NCI-H2107 (cell line): ENCODE measurements at places on chromosomes 3 and 15.

DNA sequence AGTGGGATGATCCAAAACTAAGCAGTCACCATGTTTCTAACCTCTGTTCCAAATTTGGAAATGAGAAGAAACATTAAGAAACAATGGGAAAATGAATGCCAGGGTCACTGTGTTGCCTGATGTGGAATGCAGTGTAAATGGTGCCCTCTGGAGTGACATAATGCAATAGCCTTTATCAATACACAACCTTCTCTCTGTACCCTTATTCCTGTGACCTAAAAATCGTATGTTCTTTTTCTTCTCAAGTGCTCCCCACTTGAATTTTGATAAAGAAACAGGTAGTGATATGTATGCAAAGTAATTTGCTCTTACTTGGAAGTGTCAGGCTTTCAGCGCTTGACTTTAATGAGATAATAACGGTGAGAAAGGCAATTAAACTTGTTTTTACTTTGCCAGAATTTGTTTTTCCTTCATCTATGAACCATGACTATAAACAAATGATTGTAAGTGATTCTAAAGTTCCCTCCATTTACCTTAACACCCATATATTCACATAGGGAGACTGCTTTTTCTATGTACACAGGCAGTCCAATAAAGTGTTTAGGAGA, 145.8 kb upstream of the THRB start:
- no peak for DNase-seq

DNA sequence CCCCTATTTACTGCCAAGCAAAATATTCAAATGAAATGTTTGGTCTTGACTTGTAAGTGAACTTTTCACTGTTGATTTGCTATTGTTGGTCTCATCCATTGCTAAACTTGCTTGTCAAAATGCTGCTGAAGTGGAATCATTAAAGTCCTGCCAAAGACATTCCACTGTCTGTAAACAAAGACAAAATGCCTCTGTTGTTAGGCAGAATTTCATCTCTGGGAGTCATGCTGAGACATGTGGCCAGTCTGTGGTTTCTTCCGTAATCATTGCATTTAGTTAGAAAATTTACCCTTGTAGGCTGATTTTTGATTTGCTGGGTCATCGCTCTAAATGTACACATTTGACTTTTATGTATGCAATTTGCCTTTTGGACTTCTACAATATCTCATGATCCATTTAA, 577.7 kb downstream of the MECOM start:
- no peak for DNase-seq

DNA sequence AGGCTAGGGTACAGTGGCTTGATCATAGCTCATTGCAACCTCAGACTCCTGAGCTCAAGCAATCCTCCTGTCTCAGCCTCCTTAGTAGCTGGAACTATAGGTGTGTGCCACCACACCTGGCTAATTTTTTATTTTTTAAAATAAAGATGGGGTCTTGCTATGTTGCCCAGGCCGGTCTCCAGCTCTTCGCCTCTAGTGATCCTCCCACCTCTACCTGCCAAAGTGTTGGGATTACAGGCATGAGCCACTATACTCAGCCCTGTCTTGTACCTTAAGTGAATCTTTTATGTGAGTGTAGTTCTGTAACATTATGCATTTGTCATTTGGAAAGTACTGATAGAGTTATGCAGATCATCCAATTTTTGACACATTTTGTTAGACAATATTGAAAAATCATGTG, 66.9 kb upstream of the C15orf39 start:
- DNase-seq = no peak

DNA sequence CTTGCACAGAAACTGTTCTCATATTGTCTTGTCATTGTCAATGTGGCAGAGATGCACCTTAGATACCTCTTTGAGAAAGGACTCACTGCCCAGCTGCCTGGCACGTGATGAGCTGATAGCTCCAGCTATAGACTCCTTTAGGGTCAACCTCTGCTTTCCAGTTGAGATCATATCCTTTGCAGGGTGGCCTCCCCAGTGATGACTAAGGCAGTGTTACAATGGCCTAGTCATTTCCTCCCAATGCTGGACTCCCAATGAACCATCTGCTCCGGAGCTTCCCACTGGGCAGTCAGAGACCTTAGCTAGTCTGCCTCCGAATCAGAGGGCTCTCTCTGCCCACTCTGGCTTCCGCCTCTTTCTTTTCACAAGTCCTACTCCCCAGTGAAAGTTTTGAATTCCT, 79.5 kb downstream of the CHRD start:
- no peak for DNase-seq
